Right hindlimb (tissue), 1 donor: ENCODE measurements at places on chromosomes 2 and 18.

GRCh38 chr2:102206666-102207341 lies 20.0 kb downstream of the IL1RL2 start:
- no peak for DNase-seq

DNA sequence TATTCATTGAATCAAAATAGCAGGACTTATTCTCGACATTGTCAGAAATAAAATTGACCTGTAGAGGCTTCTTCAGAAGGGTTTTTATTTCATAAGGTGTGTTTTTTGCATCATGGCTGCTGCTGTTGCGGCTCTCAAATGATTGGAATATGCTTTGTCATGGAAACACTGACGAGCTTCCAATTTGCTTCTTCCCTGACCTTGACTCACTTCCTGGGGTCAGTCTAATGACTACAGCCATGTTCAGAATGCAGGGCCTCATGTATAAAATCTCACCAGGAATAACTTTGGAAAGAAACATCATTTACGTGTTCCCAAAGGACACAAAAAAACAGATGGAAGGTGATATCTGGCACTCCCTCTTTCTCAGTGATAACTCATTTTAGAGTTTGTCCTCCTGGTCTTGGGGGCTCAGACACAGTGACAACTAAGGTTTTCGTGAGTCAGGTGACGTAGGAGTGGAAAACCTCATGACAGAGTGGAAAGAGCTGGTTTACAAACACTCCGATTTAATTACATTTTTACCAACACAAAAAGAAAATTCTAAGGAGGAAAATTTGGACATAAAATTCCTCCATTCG lies 467.0 kb upstream of the RAB12 start:
- DNase-seq: no peak

- DNase-seq: no peak
Measured at GRCh38 chr2:45612731-45613130, 1.7 kb upstream of the SRBD1 start.

DNA sequence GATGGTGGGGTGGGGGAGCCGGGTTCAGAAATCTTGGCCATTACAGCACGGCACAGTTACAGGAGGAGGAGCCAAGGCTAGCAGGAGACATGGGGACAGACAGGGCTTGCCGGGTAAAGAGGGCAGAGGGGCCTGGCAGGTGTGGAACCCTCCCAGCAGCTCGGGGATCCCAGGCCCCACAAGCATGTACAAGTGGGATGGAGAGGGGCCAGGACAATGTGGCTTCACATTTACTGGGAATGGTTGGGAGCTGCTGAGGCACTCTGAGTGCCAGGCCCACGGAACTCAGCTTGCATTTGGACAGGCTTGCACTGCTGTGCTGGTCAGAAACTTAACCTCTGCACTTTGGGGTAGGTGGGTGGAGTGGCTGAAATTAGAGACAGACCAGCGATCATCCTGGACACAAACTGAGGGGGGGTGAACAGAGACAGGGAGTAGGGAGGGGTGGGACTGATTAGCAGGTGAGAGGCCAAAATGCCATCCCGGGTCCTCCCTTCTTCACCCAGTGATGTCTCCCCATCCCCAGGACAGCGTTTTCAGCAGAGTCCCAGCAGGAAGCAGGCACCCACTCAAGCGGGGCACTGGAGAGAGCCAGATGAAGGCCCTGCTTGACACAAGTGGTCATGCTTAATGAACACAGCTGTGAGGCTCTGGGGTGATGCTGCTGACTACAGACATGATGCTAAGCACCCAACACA lies 9.6 kb downstream of the PER2 start:
- DNase-seq: no peak

DNA sequence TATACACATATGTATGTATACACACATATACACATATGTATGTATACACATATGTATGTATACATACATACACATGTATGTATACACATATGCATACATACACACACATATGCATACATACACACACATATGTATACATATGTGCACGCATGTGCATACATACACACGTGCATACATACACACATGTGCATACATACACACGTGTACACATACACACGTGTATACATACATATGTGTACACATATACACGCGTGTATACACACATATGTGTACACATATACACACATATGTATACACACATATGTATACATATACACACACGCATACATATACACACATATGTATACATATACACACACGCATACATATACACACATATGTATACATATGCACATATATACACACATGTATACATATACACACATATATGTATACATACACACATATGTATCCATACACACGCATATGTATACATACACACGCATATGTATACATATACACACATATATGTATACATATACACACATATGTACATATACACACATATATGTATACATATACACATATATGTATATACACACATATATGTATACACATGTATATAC lies 21.5 kb downstream of the NABP1 start:
- no peak for DNase-seq

- DNase-seq: no peak
Measured at GRCh38 chr18:35050705-35051195, 9.5 kb downstream of the MAPRE2 start.

DNA sequence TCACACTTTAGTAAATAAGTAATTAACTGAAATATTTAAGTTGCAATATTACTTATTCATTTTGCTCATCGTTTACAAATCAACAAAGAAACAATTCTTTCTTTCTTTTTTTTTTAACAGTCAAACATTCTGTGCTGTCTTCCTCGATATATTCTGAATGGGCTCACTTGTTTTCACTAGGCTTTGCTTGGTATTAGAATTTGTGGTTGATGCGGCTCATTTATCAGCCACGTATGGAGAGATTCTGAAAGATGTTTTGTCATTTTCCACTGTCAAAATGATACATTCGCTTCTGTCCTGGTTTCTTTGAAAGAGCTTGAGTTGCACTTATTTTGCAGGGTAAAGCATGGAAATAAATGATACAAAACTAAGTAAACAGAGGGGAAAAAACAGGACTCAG lies 323.7 kb downstream of the LRRTM1 start:
- DNase-seq: no peak

DNA sequence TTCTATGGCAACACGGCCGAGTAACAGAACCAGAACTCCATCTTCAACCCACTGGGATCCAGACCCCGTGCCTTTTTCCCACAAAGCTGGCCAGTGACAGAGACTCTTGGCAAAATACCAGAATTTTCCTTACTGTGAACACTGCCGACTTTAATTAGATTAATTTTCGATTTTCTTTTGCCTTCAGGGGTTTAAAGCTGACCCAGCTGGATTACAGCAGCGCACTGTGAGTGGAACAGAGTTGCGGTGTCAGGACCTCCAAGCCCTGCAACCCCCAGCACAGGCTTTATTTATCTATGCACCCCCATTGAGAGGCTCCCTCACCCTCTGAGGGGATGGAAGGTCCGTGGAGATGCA lies 36.4 kb downstream of the CTIF start:
- no peak for DNase-seq

DNA sequence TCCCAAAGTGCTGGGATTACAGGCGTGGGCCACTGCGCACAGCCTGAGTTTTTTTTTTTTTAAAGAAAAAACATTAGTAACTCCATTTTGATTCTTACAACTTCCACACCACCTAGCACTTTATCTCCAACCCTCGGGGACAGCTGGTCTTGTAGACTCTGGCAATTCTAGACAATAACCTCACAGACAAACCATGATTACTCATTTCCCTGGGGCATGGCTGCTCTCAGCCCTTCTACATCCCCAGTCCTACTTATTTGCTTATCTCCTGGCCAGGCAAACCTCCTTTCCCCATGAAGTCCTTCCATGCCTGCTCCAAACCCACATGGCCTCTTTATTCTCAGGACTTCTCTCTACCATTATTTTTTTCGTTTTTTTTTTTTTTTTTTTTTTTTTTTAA lies 91.1 kb downstream of the ACTR3 start:
- no peak for DNase-seq

- no peak for DNase-seq
Measured at GRCh38 chr2:186576614-186577013, 13.2 kb upstream of the ITGAV start.

- DNase-seq: no peak
Measured at GRCh38 chr2:221025398-221025797, 546.7 kb downstream of the EPHA4 start.

GRCh38 chr2:141598982-141599381 lies 531.8 kb downstream of the LRP1B start:
- no peak for DNase-seq

GRCh38 chr2:134218930-134219658 lies 34.8 kb upstream of the MGAT5 start:
- DNase-seq: no peak

DNA sequence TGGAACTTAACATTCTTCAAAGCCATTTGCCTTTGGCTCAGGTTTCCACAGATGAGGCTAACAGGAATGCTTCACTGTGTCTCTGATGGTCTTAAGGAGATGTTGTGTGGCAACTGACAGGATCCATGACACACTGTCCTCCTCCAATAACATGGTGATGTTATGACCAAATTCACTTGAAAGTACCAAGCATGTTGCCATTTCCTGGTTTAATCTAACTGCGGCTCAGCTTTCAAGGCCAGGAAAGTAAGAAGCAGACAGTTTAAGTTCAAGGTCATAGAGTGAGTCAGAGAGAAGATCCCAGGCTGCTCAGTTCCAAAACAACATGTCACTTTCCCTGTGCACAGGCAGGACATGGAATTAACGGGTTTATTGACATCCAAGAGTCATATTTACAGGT lies 513.6 kb downstream of the STK39 start:
- no peak for DNase-seq

- peak; percentile 62 for DNase-seq
Measured at GRCh38 chr2:226995625-226996041, 159.8 kb downstream of the RHBDD1 start.

GRCh38 chr2:85705680-85706039 lies 11.5 kb downstream of the GNLY start:
- DNase-seq: no peak

DNA sequence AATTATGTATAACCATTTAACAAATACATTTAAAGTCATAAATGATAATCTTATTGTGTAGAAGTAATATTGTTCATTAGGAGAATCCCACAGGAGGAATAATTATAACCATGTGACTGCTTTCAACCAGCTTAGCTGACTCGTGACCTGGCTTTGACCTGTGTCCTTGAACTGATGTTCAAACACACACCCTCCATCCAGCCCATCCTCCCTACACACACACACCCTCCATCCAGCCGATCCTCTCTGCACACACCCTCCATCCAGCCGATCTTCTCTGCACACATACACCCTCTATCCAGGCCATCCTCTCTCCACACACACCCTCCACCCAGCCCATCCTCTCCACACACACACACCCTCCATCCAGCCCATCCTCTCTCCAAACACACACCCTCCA lies 83.5 kb downstream of the EIPR1 start:
- no peak for DNase-seq

- peak; percentile 46 for DNase-seq
Measured at GRCh38 chr2:46942143-46942526, 26.5 kb upstream of the MCFD2 start.

DNA sequence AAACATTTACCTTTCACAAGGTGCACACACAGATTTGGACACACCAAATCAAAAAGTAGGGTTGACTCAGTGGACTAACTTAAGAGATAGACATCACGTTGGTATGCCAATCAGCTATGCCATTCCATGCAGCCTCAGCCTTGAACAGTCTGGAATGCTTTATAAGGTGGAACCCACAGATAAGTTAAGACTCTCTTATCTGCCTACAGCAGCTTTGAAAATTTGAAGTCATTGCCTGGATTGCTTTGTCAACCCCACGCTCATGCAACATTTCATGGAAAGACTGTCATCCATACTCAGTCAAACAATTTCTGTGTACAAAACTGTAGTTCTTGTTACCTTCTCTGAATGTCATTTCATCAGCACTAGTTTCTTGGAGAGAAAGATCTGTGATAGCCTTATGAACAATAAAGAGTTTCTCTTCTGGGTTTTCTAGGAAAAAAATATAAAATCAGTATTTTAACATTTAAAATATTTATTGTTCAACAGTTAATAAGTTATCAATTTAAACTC lies 1.2 kb downstream of the ERMN start:
- DNase-seq: no peak

DNA sequence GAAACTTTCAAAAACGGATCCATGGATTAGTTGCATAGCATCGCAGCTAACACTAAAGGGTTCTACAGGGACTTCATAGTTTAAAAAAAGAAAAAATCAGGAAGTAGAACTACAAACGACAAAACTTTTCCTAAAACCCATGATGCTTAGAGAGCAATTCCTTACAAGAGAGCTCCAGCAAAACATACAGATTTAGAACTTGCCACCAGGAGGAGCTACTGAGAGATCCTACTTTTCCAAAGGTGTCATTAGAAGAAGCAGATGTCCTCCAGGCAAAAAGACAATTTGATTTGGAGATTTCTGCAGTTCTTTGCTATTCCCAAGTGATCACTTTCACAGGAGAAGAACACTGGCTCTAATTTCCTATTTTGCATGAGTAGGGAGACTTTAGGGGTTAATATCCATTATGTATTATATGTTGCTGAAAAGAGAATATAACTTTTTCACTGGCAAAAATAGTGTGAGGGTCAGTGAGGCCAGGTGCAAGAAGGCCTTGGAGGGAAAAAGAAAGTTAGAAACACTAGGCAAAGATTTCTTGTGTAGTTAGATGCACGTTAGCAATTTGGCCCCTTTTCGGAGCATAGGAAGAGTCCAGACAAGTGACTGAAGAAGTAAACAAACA lies 436.2 kb downstream of the SUCLG1 start:
- DNase-seq: no peak

GRCh38 chr18:26700728-26701127 lies 152.4 kb upstream of the KCTD1 start:
- DNase-seq: no peak

GRCh38 chr18:47248604-47249313 lies 2.7 kb downstream of the SKOR2 start:
- no peak for DNase-seq

- peak; percentile 32 for DNase-seq
Measured at GRCh38 chr18:62763101-62763521, 47.8 kb downstream of the PHLPP1 start.

DNA sequence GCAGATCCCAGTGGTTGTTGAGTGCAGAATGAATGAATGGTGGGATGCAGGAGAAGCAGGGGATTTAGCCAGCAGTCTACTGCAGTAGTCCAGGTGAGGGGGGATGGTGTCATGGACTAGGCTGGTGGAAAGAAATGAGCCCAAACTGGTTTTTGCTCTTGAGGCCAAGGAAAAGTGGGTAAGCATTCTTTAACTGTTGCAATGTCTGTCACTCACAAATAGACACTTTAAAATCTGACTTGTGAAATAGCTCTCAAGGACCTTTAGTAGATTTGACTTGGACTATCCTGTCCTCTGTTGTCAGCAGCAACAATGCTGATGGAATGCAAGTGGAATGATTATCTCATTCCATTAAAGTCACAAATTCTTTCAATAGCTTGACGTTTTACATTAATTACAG lies 37.5 kb upstream of the STK17B start:
- DNase-seq: no peak
